ENCODE measurements at places on chromosomes 2 and 18.

- DNase-seq = peak; percentile 14
Observed at GRCh38 chr2:26521054-26521912, 43.4 kb upstream of the OTOF start.

GRCh38 chr2:132766573-132766972 lies 96.6 kb upstream of the LYPD1 start:
- DNase-seq = no peak

- DNase-seq = no peak
Observed at GRCh38 chr2:197560146-197560665, 44.3 kb downstream of the MOB4 start.

- no peak for DNase-seq
Observed at GRCh38 chr18:76953583-76954233, 131.4 kb downstream of the ZNF236 start.

GRCh38 chr18:3808985-3809780 lies 359.2 kb downstream of the TGIF1 start:
- DNase-seq = no peak

DNA sequence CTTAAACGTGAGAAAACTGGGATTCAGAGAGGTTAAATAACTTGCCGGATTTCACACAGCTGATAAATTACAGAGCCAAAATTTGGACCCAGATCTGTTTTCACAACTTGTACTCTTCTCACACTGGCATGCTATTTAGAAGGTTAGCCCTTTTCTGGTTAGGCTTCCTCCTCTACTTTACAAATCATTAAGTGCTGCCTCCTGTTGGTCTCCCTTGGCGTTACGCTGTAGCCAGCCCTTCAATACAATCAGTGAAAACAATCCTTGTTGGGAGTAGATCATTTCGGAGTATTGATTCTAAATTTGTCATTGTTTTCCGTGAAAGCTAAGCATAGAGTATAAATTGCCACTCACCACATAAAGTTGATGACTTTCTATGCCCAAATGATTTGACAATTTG lies 153.5 kb downstream of the ARHGAP15 start:
- no peak for DNase-seq

DNA sequence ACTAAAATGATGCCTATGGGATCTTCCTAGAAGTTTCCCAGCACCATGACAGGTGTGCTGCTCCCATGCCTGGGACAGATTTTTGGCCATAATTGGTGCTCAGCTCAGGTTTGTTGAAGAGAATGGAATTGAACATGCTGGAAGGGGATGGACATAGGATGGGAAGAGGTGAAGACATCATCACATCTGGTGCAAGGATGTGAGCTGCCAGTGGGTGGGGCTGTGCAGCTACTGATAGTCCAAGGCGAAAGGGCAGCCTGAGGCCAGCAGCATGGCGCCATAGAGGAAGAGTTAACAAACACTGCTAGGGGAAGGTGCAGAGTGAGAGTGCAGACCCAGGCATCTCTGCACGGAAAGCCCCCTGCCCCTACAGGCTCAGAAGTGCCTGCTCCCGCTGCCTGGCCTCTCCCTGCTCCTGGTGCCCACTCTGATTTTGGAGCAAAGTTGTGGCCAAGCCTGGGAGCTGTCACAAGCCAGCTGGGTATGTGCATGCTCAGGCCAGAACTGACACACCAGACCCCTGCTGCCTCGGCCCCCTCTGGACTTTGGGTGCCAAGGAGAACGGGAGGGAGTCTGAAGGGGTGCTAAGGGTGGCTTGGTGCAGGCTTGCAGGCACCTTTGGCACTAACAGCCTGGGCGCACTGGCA lies 178.6 kb downstream of the ZBTB7C start:
- no peak for DNase-seq

Measured in germinal center (tissue), 1 donor.